ENCODE measurements at places on chromosomes 1 and 21. TPM values are rescaled to one million over a fixed set of nuclear protein-coding genes. Genes with fewer than 3 reads are reported as not detected.

DNA sequence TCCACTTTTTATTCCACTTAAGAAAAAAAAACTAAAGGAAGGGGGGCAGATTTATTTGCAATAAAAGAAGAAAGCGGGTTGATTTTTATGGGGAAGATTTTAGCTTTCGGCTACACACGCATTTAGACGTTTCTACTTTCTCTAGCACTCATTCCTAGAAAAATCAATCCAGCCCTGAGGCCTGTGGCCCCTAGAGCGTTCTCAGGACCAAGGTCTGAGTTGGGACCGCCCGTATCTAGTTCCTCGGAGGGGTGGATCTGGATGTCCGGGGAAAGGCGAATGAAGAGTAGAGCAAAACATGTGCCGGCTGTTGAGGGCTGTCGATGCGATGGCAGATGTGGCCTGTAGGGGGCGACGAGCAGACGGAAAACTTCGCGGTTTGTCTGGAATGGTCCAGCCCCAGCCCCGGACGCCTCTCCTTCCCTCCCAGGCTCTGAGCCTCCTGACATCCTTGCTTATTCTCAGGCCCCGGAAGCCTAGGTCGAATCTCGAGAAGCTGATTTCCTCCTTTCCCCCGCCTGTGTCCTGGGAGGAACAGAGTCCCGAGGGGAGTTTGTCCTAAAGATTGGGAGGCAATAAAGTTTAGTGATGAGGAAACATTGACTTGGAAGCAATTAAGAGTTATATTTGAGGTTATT lies 5.2 kb downstream of the FOXD3 start:
- DNase-seq = peak; percentile 80

- DNase-seq = peak; percentile 93
Measured at GRCh38 chr1:201895913-201896807, 7.5 kb downstream of the SHISA4 start.

The B3GALT2 gene
- total RNA-seq = 1.5 TPM

DNA sequence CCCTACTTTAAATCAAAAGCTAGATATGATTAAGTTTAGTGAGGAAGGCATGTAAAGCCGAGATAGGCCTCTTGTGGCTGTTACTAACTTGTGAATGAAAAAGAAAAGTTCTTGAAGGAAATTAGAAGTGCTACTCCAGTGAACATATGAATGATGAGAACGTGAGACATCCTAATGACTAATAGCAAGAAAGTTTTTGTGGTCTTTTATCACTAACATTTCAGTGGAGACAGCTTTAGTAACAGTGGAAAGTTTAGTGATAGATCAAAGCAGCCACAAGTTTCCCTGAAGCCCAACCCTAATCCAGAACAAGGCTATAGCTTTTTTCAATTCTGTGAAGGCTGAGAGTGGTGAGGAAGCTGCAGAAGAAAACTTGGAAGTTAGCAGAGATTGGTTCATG lies 73.6 kb upstream of the LRRC8B start:
- DNase-seq = no peak

- no peak for DNase-seq
Measured at GRCh38 chr1:4652631-4653327, 1.6 kb upstream of the AJAP1 start.

DNA sequence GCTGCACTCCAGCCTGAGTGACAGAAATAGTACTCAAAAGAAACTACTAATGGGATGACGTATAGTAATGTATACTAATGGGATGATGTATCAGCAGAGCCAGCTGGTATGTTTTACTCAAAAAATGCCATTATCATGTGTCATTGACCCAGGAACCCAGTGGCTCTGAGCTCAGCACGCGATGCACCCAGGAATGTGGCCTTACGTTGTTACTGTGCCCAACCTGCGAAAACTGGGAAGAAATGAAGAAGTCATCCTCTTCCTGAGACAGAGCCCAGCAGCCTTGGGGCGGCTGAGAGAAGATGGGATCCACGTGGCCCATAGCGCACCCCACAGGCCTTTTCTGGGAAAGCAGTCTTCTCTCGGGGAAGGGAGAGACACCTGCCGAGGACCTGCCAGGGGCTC lies 8.8 kb downstream of the UBE2J2 start:
- DNase-seq = no peak

Data from mucosa of descending colon (tissue), 3 donors.